ENCODE measurements at places on chromosomes 5 and 9.

DNA sequence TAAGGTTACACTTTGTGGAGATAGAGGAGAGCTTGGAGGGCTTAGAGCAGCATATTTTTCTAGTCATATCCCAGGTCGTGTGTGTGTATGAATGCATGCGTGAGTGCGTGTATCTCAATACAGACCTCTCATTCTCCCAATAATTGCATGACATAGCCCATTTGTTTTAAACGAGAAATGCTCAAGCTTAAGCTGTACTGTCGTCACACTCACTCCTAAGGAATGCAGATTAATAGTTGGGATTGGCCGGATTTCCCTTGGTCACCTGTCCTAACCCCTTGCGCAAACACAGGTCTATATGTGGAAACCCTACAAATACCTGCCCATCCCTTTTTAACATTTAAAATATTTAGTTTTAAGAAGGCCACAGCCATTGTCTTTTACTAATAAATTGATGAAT is 165.8 kb downstream of the SEMA5A start:
- no peak for DNase-seq

DNA sequence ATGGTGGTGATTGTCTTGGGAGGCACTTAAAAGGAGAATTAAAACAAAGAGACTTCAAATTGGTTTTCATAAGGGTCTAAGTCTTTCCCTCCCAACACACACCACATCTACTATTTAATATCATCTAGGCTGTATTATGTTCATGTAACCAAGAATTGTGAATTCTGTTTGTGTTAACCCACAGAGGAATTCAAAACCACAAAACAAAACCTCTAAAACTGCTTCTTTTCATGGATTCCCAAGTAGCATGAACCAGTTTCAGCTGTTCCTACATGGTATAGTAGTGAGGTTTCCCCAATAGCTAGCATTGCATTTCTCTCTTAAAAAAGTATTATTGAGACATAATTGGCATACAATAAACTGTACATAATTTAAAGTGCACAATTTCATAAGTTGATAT is 283.8 kb downstream of the CD180 start:
- no peak for DNase-seq

GRCh38 chr9:70427161-70427945 is 12.9 kb upstream of the KLF9 start:
- no peak for DNase-seq

DNA sequence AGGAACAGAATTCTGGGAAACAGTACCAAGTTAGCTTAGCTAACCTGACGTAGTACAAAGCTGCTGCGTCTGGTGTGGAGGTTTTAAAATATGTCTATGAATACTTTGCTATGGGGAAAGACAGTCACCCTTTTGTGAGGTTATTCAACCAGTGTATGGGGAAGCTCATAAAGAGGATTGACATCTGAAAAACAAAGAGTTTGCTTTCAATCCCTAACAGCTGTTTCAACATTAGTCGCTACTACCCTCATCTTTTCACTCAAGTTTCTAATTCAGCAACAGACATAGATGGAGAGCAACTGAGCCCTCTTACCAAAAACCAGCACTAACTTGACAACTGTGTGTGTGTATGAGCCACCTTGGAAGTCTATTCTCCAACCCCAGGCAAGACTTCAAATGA is 7.8 kb upstream of the MSANTD3 start:
- DNase-seq = no peak

- DNase-seq = peak; percentile 22
Measured at GRCh38 chr9:75265525-75265972, 177.2 kb downstream of the OSTF1 start.

DNA sequence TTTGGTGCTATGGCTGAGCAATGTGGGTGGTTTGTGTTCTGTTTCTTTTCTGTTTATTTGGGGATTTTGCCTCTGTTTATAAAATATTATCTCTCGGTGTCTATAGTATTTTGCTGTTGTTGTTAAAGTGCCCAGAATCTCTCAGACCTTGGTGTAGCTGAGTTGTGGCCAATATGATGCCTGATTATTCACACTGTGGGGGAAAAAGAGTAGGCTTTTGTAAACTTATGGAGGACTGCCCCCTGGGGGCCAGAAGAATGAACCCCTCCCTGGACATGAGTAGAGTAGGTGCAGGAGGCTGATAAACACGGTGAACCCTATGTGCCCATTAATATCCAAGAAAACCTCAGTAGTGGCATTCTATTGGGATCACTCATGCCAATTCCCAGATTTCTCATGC is 49.0 kb upstream of the DPYSL3 start:
- no peak for DNase-seq

All from stimulated activated CD8-positive, alpha-beta memory T cell treated with anti-CD3 and anti-CD28 coated beads, Interleukin-12 subunit alpha, Interleukin-12 subunit beta, amount 100 ng/mL, for 1 hour (primary cell).